ENCODE measurements at places on chromosomes 13 and 19. TPM values are rescaled to one million over a fixed set of nuclear protein-coding genes. Genes with fewer than 3 reads are reported as not detected.

- no peak for DNase-seq
Measured at GRCh38 chr13:110511509-110512181, 49.9 kb downstream of the RAB20 start.

DNA sequence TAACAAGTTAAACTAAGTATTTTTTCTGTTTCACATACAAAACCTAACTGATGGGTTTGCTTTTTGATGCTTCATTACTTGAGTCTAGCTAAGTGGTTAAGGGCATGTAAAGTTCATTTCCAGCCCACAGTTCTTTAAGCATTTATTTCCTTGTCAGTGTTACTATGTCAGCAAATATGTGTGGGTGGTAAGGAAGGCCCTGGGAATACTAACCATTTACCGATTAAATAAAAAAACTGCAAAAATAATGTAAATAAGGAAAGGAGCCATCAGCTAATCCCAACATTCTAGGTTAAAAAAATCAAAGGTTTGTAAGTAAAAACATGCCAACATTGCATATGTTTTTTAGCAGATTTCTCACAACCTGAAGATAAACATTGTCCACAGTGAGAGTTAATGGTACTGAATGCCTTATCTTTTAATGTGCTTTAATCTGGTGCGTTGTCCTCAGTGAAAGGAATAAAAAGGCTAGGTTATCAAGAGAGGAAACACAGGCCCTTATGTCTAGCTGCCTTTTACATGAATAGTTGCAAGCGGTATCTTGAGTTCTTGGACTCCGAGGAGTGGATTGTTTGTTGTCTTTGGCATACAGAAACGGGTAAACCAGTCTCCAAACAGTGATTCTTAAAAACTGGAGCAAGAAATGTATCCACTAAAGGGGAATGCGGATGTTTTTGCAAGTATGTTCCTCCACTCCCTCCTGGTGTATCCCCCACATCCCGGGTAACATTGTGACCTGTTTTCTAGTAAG is 949.6 kb upstream of the SLC10A2 start:
- no peak for DNase-seq

Gene IZUMO1
- total RNA-seq, result not detected

GRCh38 chr13:38440666-38441065 is 91.0 kb downstream of the UFM1 start:
- DNase-seq, result no peak

Gene ZNF587
- 24.9 TPM for total RNA-seq

- no peak for DNase-seq
Measured at GRCh38 chr13:107250628-107251027, 682.7 kb upstream of the ARGLU1 start.

Gene SULT2A1
- not detected for total RNA-seq

- DNase-seq, result peak; percentile 84
Measured at GRCh38 chr13:57629821-57630235, 1.7 kb upstream of the PCDH17 start.

GRCh38 chr19:19626516-19627472 is 1.2 kb downstream of the LPAR2 start:
- DNase-seq, result peak; percentile 29

GRCh38 chr13:48866249-48866648 is 109.5 kb upstream of the FNDC3A start:
- no peak for DNase-seq

Gene LGI4
- 9.0 TPM for total RNA-seq

DNA sequence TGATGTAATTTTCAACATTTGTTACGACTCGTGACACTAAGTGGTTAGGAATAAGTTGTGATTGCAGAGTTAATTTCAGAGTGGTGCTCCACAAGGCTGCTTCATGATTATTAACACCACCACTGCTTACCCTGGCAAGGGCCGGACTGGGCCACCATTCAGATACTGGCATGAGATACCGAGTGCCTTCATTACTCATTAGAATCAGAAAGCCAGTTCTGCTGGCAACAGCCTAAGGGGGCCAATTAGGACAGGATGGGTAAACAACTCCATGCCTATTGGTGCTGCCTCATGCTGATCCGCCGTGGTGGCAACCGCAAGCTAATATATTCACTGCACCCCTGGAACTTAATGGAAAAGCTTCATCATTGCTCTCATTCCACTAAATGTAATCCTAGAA is 575.1 kb downstream of the EFNB2 start:
- DNase-seq, result no peak

DNA sequence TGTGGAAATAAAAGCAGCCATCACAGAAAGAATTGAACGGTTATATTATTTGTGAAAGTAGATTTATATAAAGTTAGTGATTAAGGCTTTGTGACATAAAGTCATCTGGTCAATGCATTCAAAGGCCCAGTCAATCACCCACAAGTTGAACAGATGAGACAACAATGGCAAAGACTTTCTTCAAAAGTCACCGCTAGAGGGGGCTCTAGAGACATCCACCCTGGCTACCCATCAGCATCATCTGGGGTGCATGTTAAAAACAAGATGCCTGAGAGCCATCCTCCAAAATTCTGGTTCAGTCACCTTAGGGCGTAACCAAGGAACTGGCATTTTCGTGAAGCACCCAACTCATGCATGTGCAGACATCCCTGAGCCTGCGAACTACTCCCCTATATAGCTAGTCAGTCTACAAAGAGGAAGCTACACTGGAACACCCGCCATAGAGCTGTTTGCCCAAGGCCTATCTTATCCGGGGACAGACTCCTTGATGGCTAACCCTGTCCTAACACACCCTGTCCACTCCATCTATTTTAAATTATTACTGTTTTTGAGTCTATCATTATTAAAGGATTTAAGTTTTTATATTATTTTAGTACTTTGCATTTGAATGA is 970.5 kb downstream of the UQCRFS1 start:
- DNase-seq, result no peak

Gene DBP
- 4.9 TPM for total RNA-seq

- peak; percentile 50 for DNase-seq
Measured at GRCh38 chr13:57630661-57631595, 616 bp upstream of the PCDH17 start.

Gene PCP2
- total RNA-seq, result not detected

GRCh38 chr13:47017476-47017875 is 120.6 kb upstream of the HTR2A start:
- DNase-seq, result no peak

- peak; percentile 87 for DNase-seq
Measured at GRCh38 chr19:18450931-18451836, 13.3 kb upstream of the ISYNA1 start.

GRCh38 chr19:44598355-44598754 is 15.0 kb upstream of the IGSF23 start:
- no peak for DNase-seq

DNA sequence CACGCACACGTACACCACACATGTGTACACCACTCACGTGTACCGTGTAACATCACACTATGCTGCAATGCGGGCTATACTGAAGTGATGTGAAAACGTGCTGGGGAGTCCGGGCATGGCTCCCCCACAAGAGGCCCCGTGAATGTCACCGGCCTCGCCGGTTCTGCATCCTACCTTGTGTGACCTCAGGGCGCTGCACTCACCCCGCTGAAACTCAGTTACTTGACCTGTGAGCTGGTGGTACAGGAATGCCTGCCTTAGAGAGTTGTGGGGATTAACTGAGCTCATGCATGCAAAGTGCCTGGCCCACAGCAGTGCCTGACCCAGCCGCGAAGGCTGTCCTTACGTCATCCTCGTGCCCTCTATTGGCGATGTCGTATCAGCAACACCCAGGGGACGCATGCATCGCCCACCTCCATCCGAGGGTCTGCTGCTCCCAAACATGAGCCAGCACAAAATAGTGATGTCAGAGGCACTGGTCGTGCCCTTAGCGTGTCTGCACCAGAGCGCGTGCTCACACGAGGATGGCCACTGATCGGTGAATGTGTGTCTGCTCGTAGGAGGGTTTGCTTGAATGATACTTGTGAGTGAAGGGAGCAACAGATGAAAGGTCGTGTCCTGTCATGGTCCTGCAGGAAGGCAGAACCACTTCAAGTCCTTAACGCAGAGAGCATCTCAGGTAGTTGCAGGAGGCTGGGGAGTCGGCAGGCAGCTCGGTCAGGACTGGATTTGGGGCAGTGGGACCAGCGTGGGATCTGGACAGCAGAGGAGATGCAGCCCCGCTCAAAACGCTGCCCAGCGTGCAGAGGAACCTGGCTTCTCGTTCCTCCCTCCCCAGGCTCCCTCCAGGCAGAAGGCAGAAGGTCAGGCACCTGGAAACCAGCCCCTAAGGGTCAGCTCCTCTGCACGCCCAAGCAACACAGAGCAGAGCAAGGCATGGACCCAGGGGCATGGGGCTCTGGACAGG is 126.2 kb upstream of the SPACA7 start:
- DNase-seq, result no peak

- no peak for DNase-seq
Measured at GRCh38 chr19:32646556-32646955, 28.4 kb downstream of the ANKRD27 start.

DNA sequence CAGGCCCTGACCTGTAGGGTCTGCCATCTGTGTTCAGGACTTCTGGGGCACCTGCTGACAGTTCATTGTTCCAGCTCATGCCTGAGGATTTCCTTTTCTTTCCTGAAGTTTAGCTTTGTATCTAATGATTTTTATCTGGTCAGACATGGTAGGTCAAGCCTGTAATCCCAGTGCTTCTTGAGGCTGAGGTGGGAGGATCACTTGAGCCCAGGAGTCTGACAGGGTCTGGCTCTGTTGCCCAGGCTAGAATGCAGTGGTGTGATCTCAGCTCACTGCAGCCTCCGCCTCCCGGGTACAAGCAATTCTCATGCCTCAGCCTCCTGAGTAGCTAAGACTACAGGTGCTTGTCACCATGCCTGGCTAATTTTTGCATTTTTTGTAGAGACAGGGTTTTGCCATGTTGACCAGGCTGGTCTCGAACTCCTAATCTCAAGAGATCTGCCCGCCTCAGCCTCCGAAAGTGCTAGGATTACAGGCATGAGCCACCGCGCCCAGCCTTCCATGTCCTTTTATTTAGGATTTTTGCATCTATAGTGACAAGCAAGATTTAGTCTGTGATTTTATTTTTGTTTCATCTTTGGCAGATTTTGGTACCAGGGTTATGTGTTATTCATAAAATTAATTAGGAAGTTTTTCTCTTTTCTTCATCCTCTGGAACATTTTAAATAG is 33.2 kb downstream of the CHST8 start:
- no peak for DNase-seq

GRCh38 chr19:2014731-2015607 is 545 bp downstream of the BTBD2 start:
- DNase-seq, result no peak

- DNase-seq, result no peak
Measured at GRCh38 chr19:38952395-38953165, 21.8 kb downstream of the MRPS12 start.

GRCh38 chr13:78630511-78630910 is 27.2 kb upstream of the POU4F1 start:
- DNase-seq, result no peak

- DNase-seq, result no peak
Measured at GRCh38 chr13:37023871-37024270, 23.3 kb downstream of the EXOSC8 start.

DNA sequence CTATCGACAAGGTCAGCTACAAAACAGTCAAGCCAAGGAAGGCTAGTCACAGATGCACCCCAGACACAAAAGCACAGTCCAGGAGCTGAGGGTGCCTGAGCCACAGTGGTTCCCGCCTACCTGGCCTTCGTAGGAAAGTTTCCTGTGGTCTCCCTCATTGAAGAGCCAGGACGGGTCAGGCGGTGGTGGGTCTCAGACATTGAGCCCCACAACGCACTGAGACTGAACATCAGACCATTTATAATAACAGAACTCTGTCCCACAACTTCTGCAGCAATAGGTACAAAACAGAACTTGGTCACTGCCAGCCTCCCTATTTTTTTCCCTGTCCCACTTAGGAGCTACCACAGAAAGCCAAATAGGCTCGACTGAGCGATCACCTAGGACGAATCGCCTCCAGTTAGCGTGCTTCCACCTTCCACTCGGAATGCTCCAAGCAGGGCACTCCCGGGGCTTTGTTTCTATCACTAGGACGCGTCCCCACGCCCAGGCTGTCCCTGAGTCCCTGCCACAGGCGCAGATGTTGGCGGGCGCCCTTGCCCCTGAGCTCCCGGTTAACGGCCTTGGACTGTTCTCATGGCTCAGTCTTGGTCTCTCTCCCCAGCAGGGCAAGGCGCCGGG is 640 bp upstream of the ZNF544 start:
- DNase-seq, result no peak

GRCh38 chr19:10920781-10921180 is 7.7 kb downstream of the YIPF2 start:
- no peak for DNase-seq

DNA sequence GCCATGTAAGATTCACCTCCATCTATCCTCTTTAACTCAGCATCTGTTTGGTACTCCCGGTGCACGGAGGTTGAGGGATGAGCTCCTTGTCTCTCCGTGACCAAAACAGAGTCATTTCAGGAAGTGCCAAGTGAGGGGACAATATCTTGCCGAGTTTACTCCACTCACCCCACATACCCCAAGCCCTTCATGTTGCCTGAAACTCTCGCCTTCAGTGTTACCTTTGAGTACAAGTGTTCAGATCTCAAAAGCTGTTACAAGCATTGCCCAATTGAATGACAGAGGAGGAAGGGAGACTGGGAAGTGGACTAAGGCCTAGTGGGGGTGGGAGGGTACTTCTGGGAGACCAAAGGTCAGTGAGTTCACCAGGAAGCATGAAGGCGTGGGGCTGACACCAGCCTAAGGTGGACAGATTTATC is 6.0 kb upstream of the SIGLEC12 start:
- DNase-seq, result no peak

DNA sequence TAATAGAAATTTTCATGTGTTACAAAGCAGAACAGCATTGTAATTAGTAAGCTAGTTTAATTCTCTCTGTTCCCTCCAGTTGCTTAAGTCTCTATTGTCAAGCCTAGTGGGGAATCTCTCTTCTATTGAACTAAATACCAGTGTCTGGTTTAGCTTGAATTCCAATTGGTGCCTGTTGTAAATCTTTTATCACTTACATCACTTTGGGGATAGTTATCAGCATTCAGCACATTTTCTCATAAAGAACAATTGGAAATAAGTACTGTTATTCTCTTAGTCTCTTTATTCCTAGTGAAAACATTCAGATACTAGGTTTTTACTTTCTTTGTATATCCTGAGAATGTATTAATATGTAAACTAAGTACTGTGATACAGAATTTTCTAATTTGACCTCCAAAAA is 25.2 kb downstream of the IPO5 start:
- DNase-seq, result no peak

- no peak for DNase-seq
Measured at GRCh38 chr13:59721926-59722910, 441.5 kb downstream of the DIAPH3 start.

DNA sequence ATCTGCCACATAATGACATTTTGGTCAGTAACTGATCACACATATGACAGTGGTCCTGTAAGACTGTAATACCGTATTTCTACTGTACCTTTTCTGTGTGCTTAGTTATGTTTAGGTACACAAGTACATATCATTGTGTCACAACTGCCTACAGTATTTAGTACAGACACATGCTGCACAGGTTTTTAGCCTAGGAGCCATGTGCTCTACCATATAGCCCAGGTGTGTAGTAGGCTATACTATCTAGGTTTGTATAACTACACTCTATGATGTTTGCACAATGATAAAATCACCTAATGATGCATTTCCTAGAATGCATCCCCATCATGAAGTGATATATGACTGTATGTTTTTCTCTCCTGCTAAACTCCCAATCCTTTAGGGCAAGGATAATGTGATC is 61.2 kb upstream of the MIR17HG start:
- no peak for DNase-seq
